Right atrium auricular region (tissue), 2 donors: ENCODE measurements at places on chromosomes 3 and 15.

GRCh38 chr3:62065985-62066693 lies 307.2 kb downstream of the FEZF2 start:
- no peak overlapping the region for H3K27ac ChIP-seq
- DNase-seq, result no peak
- H3K4me3 ChIP-seq, result no peak overlapping the region
- no peaks in the 10 kb centered on the region for H3K27me3 ChIP-seq
- H3K4me1 ChIP-seq, result peaks cover 11% of the 10 kb centered on the region
- no peaks in the 10 kb centered on the region for H3K36me3 ChIP-seq

DNA sequence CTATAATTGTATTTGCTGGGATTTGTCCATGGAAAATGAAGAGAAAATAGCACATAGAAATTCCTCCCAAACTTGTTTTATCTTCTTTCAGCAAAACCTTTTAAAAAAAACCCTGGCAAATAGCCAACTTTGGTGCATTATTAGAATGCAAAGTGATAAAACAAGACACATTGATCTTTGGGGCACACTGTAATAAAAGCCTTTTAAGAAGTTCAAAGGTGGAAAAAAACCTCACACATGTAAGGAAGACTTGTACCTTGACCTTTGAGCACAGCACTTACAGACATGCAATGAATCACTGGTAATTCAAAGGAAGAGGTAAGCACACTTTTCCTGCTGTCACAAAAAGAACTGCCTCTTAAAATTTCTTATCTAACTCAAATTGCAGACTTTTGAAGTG lies 8.0 kb upstream of the MORC1 start:
- H3K27me3 ChIP-seq, result no peaks in the 10 kb centered on the region
- no peaks in the 10 kb centered on the region for H3K36me3 ChIP-seq
- no peak for DNase-seq
- H3K27ac ChIP-seq, result no peak overlapping the region

GRCh38 chr3:186815435-186815834 lies 9.2 kb upstream of the RFC4 start:
- H3K27me3 ChIP-seq, result no peaks in the 10 kb centered on the region
- no peaks in the 10 kb centered on the region for H3K4me1 ChIP-seq
- no peak overlapping the region for H3K4me3 ChIP-seq
- DNase-seq, result no peak
- H3K36me3 ChIP-seq, result no peaks in the 10 kb centered on the region
- H3K27ac ChIP-seq, result no peak overlapping the region

GRCh38 chr15:50146632-50147031 lies 27.6 kb upstream of the ATP8B4 start:
- no peak overlapping the region for H3K4me3 ChIP-seq
- H3K36me3 ChIP-seq, result no peaks in the 10 kb centered on the region
- no peak overlapping the region for H3K27ac ChIP-seq
- no peaks in the 10 kb centered on the region for H3K27me3 ChIP-seq
- DNase-seq, result no peak

DNA sequence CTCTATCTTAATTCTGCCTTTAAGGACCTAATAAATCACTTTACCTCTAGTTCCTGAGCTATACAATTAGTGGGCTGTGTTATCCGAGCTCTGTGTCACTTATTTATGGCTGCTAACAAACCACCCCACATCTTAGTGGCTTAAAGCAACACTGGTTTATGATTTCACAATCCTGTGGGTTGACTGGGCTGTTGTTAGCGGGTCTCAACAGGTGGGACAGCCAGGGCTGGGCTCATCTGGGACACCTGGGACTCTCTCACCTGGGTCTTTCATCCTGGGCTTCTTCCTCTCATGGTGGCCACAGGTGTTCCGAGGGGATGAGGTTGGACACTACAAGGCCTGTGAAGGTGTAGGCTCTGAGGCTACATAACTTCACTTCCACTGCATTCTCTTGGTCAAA lies 35.8 kb upstream of the CHST2 start:
- H3K27ac ChIP-seq, result no peak overlapping the region
- no peak overlapping the region for H3K4me3 ChIP-seq
- H3K27me3 ChIP-seq, result no peaks in the 10 kb centered on the region
- no peaks in the 10 kb centered on the region for H3K4me1 ChIP-seq
- H3K36me3 ChIP-seq, result no peaks in the 10 kb centered on the region

DNA sequence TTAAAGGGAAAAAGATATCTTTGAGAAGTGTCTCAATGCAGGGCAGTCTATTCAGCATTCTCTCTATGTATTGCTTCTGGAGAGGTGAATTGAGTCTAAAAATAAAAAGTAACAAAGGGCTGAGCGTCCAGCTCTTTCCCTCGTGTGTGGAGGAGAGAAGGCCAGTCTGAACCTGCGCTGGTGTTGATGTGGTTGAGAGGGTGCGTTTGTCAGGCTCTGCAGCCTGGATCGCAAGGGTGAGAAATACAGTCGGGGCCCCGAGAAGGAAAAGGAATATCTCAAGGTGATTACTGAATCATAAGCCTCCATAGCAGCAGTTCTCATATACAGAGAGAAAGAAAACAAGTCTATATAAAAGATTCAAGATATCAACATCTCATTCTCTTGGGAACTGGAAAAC lies 494.1 kb upstream of the MDFIC2 start:
- H3K36me3 ChIP-seq, result no peaks in the 10 kb centered on the region
- peak overlapping the region; percentile 22 for H3K27ac ChIP-seq
- H3K27me3 ChIP-seq, result no peaks in the 10 kb centered on the region
- no peak for DNase-seq
- H3K4me3 ChIP-seq, result no peak overlapping the region
- H3K4me1 ChIP-seq, result no peaks in the 10 kb centered on the region

DNA sequence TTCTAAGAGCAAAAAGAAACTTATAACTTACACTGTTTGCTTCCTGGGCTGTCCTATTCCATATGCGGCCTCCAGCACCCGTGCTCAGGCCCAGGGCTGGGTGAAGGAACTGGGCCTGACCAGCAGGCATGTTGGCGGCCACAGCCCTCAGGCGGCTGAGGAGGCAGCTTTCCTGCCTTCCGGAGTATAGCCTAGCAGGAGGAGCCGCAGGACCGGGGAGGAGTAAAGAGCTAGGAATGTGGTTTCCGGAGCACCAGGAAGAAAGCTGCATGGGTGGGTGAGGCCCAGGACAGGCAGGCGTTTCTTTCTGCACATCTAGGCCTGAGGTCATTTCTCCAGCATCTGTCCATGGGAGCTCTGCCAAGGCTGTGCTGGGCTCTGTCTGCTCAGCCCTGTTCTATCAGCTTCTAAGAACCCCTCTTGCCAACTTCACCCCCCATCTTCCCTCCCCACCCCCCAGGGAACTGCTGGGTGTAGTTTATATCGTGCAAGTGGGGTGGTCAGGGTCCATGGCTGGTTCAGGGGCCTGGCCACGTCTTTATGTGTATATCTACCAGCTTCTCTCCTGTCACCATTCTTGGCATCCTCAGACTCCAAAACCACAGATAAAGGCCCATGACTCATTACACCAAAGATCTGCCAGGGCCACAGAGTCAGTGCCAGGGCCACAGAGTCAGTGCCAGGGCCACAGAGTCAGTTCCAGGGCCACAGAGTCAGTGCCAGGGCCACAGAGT lies 7.8 kb upstream of the KIF7 start:
- peaks cover 28% of the 10 kb centered on the region for H3K4me1 ChIP-seq
- peak overlapping the region; percentile 85 for H3K27ac ChIP-seq
- DNase-seq, result peak; percentile 90
- no peaks in the 10 kb centered on the region for H3K27me3 ChIP-seq
- H3K36me3 ChIP-seq, result no peaks in the 10 kb centered on the region

DNA sequence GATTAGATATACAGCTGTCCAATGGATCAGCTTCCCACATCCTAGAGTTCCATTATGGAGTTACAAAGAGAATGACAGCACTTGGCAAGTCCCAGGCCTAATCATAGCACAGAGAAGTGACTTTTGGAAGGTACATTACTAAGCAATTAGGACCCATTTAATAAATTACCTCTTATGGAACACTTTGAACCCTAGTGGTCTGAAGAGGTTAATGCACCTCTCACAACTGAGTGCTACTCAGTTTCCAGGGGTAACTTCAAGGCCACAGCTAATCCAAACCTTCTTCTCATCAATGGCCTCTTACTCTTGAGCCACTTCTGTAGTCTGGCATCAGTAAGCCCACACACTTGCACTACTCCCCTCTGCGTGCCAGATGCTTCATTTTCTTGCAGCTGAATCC lies 34.9 kb upstream of the MEIS2 start:
- no peaks in the 10 kb centered on the region for H3K4me1 ChIP-seq
- H3K27me3 ChIP-seq, result no peaks in the 10 kb centered on the region
- H3K27ac ChIP-seq, result no peak overlapping the region
- no peak overlapping the region for H3K4me3 ChIP-seq
- DNase-seq, result no peak

GRCh38 chr15:59821286-59821685 lies 132.2 kb upstream of the BNIP2 start:
- H3K36me3 ChIP-seq, result no peaks in the 10 kb centered on the region
- H3K4me1 ChIP-seq, result no peaks in the 10 kb centered on the region
- H3K27me3 ChIP-seq, result no peaks in the 10 kb centered on the region
- no peak overlapping the region for H3K4me3 ChIP-seq
- no peak for DNase-seq

DNA sequence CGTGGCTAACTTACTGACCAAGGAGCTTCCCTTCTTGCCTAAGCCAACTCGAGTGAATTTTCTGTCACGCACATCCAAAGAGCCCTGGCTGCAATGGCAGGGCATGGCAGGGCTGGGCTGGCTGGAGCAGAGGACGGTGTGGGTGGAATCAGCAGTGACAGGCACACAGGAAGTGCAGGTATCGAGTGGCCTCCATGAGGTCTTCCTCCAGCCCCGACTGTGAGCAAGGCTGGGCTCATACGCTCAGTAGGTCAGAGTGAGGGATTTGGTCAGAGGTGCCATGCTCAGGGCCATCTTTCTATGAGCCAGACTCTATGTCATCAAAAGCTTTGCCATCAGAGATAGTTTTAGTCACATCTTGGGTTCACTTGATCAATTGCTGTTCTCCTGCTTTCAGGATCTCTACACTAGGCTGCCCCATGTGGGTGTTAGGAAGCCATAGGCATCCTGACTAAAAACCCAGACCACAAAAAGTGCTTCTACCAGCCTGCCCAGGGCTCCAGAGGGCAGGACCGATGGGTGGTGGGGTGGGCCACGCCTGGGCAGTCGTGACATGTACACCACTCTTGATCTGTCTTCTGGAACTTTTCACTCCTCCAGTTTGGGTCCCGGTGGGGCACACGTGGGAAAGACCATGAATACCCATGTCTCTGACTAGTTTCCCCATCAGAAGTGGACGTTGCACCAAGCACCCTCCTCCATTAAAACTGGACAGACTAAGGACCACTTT lies 22.6 kb upstream of the COMMD4 start:
- no peaks in the 10 kb centered on the region for H3K27me3 ChIP-seq
- no peaks in the 10 kb centered on the region for H3K4me1 ChIP-seq
- no peak overlapping the region for H3K27ac ChIP-seq
- H3K36me3 ChIP-seq, result no peaks in the 10 kb centered on the region
